GM12891 (cell line): ENCODE measurements at places on chromosomes 13 and 19.

GRCh38 chr13:98349731-98350305 lies 172.7 kb upstream of the RNF113B start:
- no peak for DNase-seq

- DNase-seq = no peak
These were observed 590.8 kb upstream of the SPRY2 start for GRCh38 chr13:80931766-80932165.

GRCh38 chr13:113129921-113130750 lies 7.5 kb downstream of the F10 start:
- no peak for DNase-seq

DNA sequence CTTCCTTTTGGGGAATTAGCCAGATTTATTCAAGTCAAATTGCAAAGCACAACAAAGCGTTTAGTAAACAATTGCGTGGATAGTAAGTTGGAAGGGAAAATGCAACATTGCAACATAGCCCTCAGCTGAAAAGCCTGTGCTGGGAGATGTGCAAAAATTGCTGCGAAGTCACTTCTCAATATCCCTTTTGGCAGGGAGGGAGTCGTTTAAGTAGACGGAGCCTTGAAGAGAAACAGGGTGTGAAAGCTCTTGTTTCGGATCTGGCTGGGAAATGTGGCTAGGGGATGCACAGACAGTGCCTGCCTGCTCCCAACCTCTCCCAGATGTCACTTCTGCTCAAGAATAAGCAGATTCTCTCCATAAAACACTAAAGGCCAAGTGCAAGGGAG lies 56.8 kb downstream of the SLC7A1 start:
- DNase-seq = no peak

GRCh38 chr19:45767881-45768654 lies 984 bp downstream of the SIX5 start:
- peak; percentile 64 for DNase-seq

- DNase-seq = peak; percentile 92
These were observed 10.6 kb upstream of the RETN start for GRCh38 chr19:7658219-7658686.

DNA sequence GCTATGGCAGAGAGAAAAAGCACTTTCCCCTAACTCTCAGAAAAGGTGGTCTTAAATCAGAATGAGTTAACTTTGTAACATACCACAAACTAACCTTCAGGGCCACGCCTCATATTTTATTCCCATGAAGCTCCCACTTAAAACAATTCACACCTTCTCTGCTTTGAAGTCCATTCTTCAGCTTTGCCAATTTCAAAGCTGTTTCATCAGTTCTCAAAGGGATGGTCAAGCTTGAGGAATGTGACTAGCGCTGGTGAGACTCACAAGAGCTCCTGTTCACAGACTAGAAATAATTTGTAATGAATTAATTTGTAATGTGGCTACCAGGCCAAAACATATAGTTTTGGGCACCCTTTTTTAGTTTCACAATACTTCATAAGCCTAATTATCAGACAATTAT lies 68.2 kb downstream of the STK24 start:
- no peak for DNase-seq

GRCh38 chr13:30924721-30925120 lies 7.7 kb upstream of the TEX26 start:
- no peak for DNase-seq
